ENCODE measurements at places on chromosomes 2 and 18.

DNA sequence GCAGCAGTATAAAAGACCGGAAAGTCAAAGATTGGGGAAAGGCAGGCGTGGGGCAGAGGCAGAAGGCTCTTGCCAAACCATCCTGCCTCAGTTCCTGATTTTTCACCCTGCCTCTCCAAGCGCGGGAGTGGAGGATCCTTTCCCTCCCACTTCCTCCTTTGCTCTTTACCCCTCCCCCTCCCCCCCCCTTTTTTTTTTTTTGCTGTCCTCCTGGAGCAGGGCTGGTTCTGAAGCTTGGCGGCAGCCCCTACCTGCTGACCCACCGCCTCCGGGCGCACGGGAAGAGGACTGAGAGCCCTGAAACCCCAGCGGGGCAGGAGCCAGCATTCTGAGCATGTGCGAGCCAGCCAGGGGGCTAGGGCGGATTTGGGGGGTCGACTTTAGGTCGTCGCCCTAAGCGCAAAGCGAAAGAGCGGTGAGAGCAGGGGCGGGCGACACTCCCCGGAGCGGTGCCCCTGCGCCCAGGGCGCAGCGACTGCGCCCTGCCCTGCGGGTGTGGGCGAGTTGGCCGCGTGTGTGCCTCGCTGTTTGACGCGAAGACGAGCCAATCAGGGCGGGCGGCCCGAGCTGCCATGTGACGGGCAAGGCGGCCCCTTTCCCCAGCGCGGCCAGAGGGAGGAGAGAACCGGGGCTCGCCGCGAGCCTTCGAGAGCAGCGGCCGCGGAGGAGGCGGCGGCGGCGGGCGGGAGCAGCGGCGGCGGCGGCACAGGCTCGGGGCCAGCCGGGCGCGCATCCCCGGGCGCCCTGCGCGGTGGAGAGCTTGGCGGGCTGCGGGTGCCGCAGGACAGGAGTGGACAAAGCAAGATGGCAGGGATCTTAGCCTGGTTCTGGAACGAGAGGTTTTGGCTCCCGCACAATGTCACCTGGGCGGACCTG is at the start of gene CERS6:
TSS of gene CERS6 (plus strand) at position 628 of the 876 bp plus-strand sequence. CDS start at position 805, 177 bp downstream.
- peak; percentile 90 for DNase-seq

- no peak for DNase-seq
Measured at GRCh38 chr2:145626301-145626700, 1106.4 kb upstream of the ZEB2 start.

DNA sequence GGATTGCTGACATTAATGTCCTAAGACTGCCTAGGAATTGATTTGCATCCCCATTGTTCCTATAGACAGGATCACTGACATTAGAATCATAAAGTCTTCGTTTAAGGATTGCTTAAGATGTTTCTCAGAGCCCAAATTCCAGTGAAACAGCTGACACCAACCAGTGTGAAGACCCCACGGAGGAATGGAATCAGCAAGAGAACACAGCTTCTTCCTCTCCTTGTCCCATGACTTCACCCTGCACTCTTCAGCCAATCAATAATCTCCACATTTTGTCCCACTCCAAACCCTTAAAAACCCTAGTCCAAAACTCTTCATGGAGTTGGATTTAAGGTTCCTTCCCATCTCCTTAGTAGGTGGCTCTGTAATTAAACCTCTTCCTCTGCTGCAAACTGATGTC is 157.0 kb upstream of the NDUFV2 start:
- DNase-seq: no peak

- no peak for DNase-seq
Measured at GRCh38 chr2:6909431-6910385, 7.5 kb upstream of the RNF144A start.

DNA sequence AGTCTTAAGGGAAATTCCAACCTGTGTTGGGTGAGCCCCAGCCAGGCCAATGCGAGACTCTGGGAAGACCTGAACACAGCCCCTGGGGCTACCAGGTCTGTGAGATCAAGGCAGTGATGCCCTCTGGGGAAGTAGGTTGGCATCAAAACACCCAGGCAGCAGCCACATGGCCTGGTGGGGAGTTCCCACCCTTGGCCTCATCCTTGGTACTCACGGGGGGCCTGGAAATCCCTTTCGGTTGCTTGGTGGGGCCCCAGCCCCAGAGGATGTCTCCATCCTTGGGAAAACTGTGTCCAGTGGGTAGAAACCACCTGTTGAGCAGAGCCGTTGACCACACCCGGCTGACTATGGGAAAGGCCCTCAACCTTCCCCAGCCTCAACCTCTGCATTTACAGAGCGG is 56.0 kb upstream of the PXDN start:
- no peak for DNase-seq

DNA sequence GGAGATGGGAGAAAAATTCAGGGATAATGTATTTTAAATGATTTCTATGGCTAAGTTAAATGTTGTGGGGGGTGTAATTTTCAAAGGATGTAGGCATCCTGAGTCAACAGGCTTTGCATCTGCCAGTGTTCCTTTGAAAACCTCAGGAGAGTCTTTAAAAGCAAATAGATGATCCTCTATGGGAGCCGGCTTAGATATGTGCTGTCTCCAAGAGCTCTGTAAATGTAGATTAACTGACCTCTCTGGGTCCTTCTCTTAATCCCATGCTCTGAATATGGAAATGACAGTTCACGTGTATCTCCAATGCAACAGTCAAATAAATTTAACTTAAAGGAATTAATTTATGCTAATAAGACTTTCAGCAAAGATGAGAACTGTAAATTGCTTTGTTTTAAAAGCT is 292.7 kb downstream of the ERBB4 start:
- no peak for DNase-seq

- no peak for DNase-seq
Measured at GRCh38 chr2:240207661-240208060, 67.2 kb upstream of the OTOS start.

- no peak for DNase-seq
Measured at GRCh38 chr18:55465313-55465712, 122.7 kb downstream of the TCF4 start.

DNA sequence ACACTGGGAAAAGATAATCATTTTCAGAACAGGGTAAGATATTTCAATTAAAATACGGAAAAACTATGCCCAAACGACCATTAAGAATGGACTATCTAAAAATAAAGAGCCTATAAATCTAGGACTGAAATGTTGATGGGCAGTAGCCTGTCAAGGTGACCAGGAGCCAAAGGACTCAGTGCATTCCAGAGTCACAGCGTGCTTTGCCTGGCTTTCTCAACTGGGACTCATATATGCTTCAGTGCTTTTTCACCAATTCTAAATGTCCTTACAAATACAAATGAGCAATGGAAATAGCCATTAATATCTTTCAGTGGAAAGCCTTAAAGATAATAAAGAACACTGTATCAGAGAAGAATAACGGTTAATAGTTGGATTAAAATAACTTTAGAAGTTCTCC is 35.4 kb downstream of the PREPL start:
- no peak for DNase-seq

DNA sequence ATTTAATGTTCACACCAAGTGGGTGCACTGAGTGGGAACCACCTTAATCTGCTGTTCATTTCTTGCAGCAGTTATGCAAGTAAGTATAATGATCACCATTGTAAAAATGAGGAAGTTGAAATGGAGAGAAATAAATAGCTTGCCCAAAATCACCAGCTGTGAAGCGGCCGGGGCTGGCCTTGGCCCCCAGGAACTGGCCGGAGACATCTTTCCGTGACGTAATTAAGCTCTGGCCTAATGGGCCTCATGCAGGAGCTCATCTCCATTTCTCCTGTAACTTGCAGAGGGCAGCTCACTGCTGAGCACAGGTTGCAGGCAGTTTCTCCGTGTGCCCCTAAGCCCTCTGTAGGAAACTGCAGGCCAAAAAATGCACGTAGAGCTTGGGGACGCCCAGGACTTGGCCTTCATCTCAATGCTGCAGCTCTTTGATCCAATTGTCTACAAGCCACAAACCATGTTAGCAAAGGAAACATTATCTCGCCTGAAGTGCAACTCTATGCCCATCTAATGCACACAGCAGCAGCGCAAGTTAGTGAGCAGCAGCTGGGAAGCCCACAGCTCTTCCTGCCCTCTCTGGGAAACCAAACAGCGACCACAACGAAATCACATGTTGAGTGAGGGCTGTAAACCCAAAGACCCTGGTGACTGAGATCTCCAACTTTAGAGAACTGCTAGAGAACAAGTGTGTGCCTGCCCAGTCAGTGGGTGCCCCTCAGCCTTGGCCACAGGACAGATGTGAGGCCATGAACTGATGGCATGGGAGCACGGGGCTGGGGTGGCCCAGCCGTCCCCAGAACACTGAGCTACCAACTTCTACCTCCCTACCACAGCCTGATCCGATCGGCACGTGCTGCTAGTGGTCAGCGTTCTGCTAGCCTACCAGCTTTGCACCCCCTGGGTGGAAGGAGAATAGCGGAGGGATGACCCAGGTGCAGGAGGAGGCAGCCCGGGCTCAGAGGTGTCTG is 28.8 kb downstream of the APCDD1 start:
- no peak for DNase-seq

DNA sequence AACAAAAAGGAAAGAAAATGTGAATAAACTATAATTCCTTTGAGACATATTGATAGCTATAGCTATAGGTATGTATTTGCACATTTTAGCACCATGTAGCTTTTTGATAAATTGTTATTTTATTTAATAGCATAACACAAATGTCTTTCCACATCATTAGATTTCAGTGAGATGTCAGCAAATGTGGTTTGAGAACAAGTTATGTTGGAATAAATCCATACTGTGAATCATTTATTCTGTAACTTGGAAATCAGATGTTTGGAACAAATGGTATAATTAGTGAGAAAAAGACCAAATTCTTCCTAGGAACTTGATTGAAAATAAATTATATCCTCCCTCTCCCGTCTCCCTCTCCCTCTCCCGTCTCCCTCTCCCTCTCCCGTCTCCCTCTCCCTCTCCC is 62.8 kb downstream of the NABP1 start:
- DNase-seq: no peak

- no peak for DNase-seq
Measured at GRCh38 chr2:23401427-23402204, 16.6 kb downstream of the KLHL29 start.

GRCh38 chr2:217017456-217018252 is 157.8 kb upstream of the TNP1 start:
- DNase-seq: no peak

DNA sequence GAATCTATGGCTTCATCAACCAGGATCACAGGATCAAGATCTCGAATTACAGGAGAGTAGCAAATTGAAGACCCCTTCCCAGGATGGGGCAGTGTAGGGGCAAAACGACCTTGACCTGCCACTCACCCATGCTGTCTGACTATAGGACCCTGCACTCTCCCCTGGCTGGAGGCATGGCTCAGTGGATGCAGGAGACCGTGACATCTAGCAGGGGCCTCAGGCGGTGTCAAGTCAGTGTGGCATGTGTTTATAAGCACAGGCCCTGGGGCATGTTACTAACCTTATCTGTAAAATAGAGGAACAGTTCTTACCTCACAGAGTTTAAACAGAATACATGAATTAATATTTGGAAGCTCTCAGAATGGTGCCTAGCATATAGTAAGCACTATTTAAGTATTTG is 3.5 kb downstream of the HAAO start:
- DNase-seq: no peak

GRCh38 chr18:47717257-47717656 is 213.2 kb downstream of the SMAD2 start:
- DNase-seq: no peak

GRCh38 chr2:239188536-239188935 is 212.3 kb downstream of the HDAC4 start:
- no peak for DNase-seq

GRCh38 chr18:75107931-75108276 is 101.0 kb downstream of the PTGR3 start:
- DNase-seq: no peak

DNA sequence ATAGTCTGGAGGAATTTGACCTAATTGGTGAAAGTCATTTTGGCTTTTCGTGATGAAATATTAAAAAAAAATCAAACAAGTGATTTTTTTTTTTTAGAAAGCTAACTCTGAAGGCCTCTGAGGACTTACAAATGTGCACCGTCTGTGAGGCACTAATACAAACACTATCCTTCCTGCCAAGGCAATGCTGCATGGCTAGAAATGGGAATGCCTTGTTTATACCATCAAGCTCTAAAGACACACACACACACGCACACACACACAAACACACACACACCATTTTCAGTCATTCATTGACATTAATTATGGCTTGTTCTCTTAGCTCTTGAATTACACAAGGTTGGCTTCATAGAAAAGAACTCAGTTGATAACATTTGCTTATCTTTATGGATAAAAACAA is 1242.0 kb upstream of the ACVR2A start:
- no peak for DNase-seq

DNA sequence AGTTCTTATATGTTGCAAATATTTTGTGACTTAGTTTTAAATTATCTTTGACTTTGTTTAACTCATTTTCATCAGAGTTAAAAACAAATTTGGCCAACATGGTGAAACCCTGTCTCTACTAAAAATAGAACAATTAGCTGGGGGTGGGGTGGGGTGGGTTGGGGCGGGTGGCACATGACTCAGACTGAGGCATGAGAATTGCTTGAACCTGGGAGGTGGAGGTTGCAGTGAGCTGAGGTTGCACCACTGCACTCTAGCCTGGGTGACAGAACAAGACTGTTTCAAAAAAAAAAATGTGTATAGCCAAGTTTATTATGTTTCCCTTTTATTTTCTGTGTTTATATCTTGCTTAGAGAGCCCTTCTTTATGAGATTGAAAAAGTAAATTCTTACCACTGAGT is 14.2 kb upstream of the LIPG start:
- DNase-seq: no peak

- DNase-seq: no peak
Measured at GRCh38 chr18:62877411-62878221, 162.3 kb downstream of the PHLPP1 start.

DNA sequence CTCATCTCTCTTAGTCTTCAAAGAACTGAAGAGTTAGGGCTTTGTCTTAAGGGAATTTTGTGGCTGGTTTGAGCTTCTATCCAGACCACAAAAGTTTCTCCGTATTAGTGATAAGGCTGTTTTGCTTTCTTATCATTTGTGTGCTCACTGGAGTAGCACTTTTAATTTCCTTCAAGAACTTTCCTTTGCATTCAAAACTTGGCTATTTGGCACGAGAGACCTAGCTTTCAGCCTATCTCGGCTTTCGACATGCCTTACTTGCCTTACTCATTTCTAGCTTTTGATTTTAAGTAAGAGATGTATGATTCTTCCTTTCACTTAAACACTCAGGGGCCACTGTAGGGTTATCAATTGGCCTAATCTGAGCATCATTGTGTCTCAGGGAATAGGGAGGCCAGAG is 29.9 kb downstream of the HDHD2 start:
- DNase-seq: no peak

- no peak for DNase-seq
Measured at GRCh38 chr2:40372283-40372985, 79.5 kb downstream of the SLC8A1 start.

- no peak for DNase-seq
Measured at GRCh38 chr18:42611134-42611533, 504.4 kb downstream of the RIT2 start.

Data from HuH-7.5 (cell line).